ENCODE measurements at places on chromosomes 6 and 20. TPM values are rescaled to one million over a fixed set of nuclear protein-coding genes. Genes with fewer than 3 reads are reported as not detected.

IMPG1 gene
- not detected for total RNA-seq

- H3K27me3 ChIP-seq, result no peaks in the 10 kb centered on the region
- H3K27ac ChIP-seq, result no peak overlapping the region
- no peak for DNase-seq
- H3K4me1 ChIP-seq, result no peaks in the 10 kb centered on the region
- H3K4me3 ChIP-seq, result no peak overlapping the region
Measured at GRCh38 chr6:73234733-73235132, 9.4 kb upstream of the KHDC1L start.

DNA sequence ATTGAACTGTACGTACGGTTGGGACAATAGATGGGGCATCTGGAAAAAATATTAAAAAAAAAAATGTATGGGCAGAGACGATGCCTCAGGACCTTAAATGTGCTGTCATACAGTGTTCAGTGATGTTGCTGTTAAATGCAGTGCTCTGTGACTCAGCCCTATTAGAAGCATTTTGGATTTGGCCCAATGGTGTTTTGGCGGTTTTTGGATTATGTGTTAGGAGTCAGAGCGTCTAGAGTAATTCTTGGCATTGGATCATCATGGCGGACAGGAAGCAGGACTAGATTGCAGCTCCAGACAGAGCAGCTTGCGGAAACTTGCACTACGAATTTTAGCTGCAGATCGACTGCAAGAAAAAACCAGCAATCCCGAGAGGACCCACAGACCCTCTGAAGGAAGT is 280.0 kb downstream of the SOX4 start:
- no peak overlapping the region for H3K4me3 ChIP-seq
- H3K36me3 ChIP-seq, result no peaks in the 10 kb centered on the region
- no peak for DNase-seq
- no peaks in the 10 kb centered on the region for H3K4me1 ChIP-seq
- H3K27me3 ChIP-seq, result peaks cover 2% of the 10 kb centered on the region

SLX4IP gene
- 5.5 TPM for total RNA-seq

DNA sequence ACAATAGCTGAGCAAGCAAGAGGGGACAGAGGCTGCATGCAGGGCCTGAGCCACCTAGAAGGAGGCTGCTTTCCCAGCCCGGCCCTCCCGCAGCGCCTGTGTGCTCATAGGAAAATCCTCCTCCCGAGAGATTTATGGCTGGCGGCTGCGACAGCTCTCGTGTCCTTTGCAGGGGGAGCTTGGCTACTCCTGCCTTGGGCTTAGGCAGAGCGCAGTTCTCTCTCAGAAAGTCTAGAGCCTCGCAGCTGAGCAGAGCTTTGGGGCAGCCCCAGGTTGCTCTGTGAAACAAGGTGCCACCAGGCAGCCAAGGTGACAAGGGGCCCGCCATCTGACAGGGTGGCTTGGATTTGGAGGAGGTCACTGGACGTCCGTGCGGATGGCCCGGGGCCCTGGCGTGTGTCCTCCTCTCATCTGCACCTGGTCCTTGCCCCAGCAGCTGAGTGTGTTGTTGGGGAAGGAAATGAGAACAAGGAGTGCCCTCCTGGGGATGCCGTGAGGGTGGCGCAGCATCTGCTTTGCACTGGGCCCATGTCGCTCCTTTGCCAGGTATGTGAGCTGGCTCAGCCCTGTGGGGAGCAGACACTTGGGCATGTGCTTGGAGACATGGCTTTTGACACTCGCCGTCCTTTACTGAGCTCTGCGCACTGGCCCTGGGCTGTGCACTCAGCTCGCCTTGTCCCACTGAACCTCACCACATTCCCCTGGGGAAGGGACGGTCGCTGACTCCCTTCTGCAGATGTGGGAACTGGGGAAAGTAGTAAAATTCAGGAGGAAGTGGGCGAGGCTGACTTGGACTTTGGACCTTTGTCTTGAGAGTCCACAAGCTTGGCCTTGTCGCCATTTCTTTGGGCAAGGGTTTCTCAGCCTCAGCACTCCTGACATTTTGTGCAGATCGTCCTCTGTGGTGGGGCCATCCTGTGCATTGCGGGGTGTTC is 41.9 kb downstream of the EDN3 start:
- no peaks in the 10 kb centered on the region for H3K4me1 ChIP-seq
- no peaks in the 10 kb centered on the region for H3K27me3 ChIP-seq
- H3K36me3 ChIP-seq, result no peaks in the 10 kb centered on the region
- H3K27ac ChIP-seq, result no peak overlapping the region
- no peak overlapping the region for H3K4me3 ChIP-seq

GFOD1 gene
- 2.4 TPM for total RNA-seq

GPX5 gene
- total RNA-seq, result not detected

DNA sequence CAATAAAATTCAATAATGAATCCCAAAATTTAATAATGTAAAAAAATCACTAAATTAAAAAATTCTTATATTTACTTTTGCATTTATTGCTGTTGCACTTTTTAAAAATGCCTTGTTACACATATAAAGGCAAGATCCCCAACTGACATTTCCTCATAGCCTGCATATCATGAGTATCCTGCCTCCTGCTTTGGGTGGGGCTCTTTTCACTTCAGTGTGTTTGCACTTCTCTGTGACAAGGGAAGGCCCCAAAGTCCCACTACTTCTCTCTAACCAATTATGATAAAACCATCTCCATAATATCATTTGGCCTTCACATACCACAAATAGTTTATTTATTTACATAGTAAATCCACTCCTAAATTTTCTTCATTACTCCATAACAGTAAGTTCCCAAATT is 446.1 kb upstream of the MARCKS start:
- DNase-seq, result no peak
- H3K4me1 ChIP-seq, result peaks cover 4% of the 10 kb centered on the region
- H3K27ac ChIP-seq, result no peak overlapping the region
- H3K27me3 ChIP-seq, result no peaks in the 10 kb centered on the region
- H3K36me3 ChIP-seq, result no peaks in the 10 kb centered on the region

MCCD1 gene
- total RNA-seq, result not detected

- H3K27ac ChIP-seq, result peak overlapping the region; percentile 34
- no peaks in the 10 kb centered on the region for H3K27me3 ChIP-seq
- no peak overlapping the region for H3K4me3 ChIP-seq
Measured at GRCh38 chr20:63692436-63693082, 3.9 kb upstream of the TNFRSF6B start.

GRCh38 chr20:58492074-58492718 is 23.0 kb downstream of the APCDD1L start:
- no peak overlapping the region for H3K4me3 ChIP-seq
- H3K27me3 ChIP-seq, result peaks cover 4% of the 10 kb centered on the region

C4A gene
- 4.5 TPM for total RNA-seq

NKAIN4 gene
- not detected for total RNA-seq

DNA sequence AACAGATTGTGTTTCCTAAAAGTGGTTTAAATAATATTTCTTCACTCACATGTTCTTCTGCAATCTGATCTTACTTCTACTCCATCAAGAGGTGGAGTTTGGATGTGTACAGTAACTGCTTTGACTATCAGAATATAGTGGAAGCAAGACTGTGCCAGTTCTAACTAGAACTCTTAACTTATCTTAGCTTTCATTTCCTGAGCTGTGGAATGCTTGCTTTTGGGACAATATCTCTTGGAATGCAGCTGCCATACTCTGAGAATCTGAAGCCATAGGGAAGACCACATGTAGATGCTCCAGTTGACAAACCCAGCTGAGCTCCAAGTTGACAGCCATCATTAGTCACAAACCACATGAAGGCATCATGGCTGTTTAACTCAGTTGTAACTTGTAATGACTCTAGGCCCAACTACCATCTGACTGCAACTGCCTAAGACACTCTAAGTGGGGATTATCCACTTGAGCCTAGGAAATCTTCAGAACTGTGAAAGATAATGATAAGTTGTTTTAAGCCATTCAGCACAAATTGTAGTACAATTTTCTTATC is 40.8 kb upstream of the MAN1A1 start:
- no peak for DNase-seq
- no peaks in the 10 kb centered on the region for H3K27me3 ChIP-seq
- peaks cover 3% of the 10 kb centered on the region for H3K36me3 ChIP-seq
- H3K27ac ChIP-seq, result no peak overlapping the region
- H3K4me3 ChIP-seq, result no peak overlapping the region

- H3K27me3 ChIP-seq, result peaks cover 10% of the 10 kb centered on the region
- H3K4me1 ChIP-seq, result no peaks in the 10 kb centered on the region
- DNase-seq, result no peak
- H3K4me3 ChIP-seq, result no peak overlapping the region
- no peak overlapping the region for H3K27ac ChIP-seq
- H3K36me3 ChIP-seq, result no peaks in the 10 kb centered on the region
Measured at GRCh38 chr6:75430631-75431325, 62.8 kb downstream of the FILIP1 start.

- no peaks in the 10 kb centered on the region for H3K4me1 ChIP-seq
- H3K4me3 ChIP-seq, result no peak overlapping the region
- no peak for DNase-seq
- no peaks in the 10 kb centered on the region for H3K36me3 ChIP-seq
- peaks cover under 1% of the 10 kb centered on the region for H3K27me3 ChIP-seq
Measured at GRCh38 chr6:55180258-55180657, 5.9 kb downstream of the HCRTR2 start.

DNA sequence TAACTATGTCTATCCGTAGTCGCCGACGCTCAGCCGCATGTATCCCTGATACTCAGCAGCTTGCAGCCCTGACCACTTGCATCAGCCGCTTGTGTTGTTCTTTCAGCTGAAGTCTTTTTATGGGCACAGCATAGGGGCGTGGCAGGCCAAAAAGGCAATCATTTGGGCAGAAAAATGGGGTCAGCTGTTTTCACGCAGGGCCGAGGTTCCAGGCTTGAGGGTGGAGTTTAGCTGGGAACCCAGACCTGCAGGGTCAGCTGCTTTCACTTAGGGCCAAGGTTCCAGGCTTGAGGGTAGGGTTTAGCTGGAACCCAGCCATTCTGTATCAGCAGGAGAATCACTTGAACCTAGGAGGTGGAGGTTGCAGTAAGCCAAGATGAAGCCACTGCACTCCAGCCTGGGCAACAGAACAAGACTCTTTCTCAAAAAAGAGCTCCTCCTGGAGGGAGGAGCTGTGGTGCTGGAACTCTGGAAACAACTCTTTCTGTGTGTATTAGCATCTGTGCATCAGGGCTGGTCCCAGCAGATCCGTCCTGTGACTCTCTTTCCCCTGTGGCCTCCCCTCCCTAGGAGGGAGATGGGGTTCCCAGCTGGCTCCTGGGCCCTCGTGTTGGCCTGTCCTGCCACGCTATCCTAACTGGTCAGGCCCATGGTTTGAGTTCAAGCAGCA is 56.9 kb upstream of the PRND start:
- no peaks in the 10 kb centered on the region for H3K36me3 ChIP-seq
- DNase-seq, result no peak
- peak overlapping the region; percentile 88 for H3K27ac ChIP-seq
- peaks cover 38% of the 10 kb centered on the region for H3K4me1 ChIP-seq

PAX1 gene
- not detected for total RNA-seq

DNA sequence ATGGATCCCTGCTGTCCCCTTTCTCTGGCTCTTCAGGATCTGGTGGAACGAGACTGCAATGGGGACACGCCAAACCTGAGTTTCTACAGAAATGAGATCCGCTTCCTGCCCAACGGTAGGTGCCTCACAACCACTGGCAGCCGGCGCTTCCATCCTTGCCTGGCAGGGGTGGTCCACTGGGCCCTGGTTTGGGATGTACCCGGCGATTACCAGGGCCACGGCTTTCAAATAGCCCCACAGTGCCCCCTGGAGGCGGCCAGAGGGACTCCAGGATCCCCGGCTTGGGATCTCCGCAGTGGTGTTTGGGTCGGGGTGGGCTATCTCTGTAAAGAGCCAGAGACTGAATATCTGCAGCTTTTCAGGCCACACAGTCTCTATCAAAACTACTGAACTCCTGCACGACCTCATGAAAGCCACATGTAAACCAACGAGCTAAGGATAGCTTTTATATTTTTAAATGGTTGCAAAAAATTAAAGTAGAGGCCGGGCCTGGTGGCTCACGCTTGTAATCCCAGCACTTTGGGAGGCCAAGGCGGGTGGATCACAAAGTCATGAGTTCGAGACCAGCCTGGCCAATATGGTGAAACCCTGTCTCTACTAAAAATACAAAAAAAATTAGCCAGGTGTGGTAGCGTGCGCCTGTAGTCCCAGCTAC is 3.7 kb downstream of the OGFR start:
- H3K27me3 ChIP-seq, result no peaks in the 10 kb centered on the region
- H3K4me1 ChIP-seq, result peaks cover 24% of the 10 kb centered on the region
- H3K4me3 ChIP-seq, result no peak overlapping the region
- no peak overlapping the region for H3K27ac ChIP-seq

SPATS1 gene
- total RNA-seq, result not detected

ZBP1 gene
- 1.1 TPM for total RNA-seq

DNA sequence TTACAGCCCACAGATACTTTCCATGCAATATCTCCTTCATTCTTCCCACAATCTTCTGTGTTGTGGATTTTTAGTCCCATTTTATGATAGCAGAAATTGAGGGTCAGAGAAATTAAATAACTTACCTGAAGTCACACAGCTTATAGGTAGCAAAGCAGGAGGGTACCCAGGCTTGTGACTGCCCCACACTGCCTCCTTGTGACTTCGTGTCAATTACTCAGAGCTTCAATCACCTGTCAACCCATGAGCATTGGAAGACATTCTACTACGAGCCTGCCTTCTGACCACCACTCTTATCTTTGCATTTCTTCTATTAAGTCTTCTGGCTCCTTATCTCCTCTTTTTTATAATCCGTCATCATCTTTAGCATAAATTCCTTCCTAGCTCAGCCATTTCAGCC is 71.6 kb upstream of the NRSN1 start:
- H3K4me3 ChIP-seq, result no peak overlapping the region
- no peak for DNase-seq
- H3K36me3 ChIP-seq, result no peaks in the 10 kb centered on the region

HTR1B gene
- not detected for total RNA-seq

CST2 gene
- total RNA-seq, result not detected

GRCh38 chr6:152148412-152148811 is 340.9 kb downstream of the ESR1 start:
- H3K27ac ChIP-seq, result no peak overlapping the region
- H3K4me3 ChIP-seq, result no peak overlapping the region
- DNase-seq, result no peak
- no peaks in the 10 kb centered on the region for H3K4me1 ChIP-seq
- no peaks in the 10 kb centered on the region for H3K27me3 ChIP-seq
- H3K36me3 ChIP-seq, result peaks cover 37% of the 10 kb centered on the region

DNA sequence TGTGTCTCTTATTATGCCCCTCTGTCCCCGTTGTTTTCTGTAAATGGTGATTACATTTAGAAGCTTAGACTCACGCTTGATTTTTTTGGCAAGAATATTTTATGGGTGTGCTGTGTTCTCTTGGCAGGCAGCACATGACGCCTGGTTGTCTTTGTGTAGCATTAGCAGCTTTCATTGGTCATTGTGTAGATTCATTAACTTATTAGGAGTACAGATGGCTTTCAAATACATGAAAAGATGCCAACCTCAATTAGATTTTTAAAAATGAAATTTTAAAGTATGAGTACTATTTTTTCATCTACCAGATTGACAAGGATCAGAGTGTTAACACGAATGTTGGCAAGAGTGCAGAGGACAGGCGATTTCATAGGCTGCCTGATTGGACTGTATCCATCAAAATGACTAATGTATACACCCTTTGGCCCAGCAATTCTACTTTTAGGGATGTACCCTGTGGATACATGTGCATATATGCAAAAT is 15.2 kb downstream of the COX4I2 start:
- no peak overlapping the region for H3K4me3 ChIP-seq
- H3K36me3 ChIP-seq, result no peaks in the 10 kb centered on the region
- peaks cover 4% of the 10 kb centered on the region for H3K27me3 ChIP-seq
- H3K27ac ChIP-seq, result no peak overlapping the region

GPR6 gene
- total RNA-seq, result not detected
